ENCODE measurements at places on chromosomes 16 and 17.

DNA sequence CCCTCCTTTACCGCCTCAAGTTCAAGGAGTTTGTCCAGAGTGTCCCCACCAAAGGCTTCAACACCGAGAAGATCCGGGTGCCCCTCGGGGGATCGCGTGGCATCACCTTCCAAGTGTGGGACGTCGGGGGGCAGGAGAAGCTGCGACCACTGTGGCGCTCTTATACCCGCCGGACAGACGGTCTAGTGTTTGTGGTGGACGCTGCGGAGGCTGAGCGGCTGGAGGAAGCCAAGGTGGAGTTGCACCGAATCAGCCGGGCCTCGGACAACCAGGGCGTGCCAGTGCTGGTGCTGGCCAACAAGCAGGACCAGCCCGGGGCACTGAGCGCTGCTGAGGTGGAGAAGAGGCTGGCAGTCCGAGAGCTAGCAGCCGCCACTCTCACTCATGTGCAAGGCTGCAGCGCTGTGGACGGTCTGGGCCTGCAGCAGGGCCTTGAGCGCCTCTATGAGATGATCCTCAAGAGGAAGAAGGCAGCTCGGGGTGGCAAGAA is 1.1 kb downstream of the ARL4D start:
- DNase-seq, result no peak

GRCh38 chr17:72702136-72702735 is 390.3 kb downstream of the SLC39A11 start:
- DNase-seq, result no peak

- no peak for DNase-seq
These were observed 32.7 kb downstream of the YWHAE start for GRCh38 chr17:1367351-1367745.

DNA sequence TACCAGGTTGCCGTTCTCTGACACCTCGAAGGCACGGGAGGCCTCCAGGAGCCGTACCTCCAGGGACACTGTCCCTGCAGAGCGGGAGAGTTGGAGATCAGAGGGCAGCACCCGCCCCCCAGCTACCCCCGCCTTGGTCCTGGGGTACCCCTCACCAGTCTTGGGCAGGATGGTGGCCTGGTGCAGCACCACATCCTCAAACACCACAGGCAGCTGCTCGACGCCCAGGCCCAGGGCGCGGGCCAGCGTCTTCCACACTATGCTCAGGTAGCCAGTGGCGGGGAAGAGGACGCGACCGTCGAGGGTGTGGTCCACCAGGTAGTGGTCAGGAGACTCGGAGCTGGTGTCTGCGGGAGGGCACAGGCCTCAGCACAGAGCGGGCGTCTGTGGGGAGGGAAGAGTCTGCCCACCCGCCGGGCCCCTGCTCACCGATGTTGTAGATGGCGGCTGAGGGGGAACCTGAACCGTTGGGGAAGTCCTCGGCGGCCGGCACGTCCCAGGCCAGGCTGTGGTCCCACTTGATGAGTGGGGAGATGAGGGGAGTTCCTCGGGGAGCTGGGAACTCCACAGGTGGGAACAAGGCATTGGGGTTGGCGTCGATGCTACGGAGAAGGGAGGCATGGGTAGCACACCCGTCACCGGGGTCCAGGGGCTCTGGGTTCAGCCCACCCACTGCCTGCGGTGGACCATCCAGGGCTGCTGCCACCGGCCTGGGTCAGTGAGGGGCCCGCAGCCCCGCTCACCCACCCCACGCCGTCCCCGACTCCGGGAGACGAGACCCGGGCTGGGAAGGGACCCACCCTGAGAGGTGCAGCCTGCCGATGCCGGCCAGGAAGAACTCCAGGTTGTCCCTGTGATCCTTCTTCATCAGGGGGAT is 9.8 kb downstream of the FASN start:
- no peak for DNase-seq

DNA sequence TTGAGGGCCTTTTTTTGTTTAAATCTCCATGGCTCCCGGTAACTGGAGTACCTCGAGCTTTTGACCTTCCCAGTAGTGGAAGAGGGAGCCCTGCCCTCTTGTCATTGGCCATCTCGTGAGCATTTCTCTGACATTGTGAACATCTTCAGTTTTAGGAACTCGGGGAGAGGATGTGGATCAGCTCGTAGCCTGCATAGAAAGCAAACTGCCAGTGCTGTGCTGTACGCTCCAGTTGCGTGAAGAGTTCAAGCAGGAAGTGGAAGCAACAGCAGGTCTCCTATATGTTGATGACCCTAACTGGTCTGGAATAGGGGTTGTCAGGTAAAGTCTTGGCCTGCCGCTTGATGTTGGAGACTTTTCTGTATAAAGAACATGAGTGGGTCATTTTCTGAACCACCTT is 24.3 kb downstream of the NTAN1 start:
- no peak for DNase-seq

- no peak for DNase-seq
These were observed 14.1 kb downstream of the MIEN1 start for GRCh38 chr17:39716073-39716818.

GRCh38 chr16:84585886-84586285 is 32.0 kb downstream of the COTL1 start:
- DNase-seq, result no peak

DNA sequence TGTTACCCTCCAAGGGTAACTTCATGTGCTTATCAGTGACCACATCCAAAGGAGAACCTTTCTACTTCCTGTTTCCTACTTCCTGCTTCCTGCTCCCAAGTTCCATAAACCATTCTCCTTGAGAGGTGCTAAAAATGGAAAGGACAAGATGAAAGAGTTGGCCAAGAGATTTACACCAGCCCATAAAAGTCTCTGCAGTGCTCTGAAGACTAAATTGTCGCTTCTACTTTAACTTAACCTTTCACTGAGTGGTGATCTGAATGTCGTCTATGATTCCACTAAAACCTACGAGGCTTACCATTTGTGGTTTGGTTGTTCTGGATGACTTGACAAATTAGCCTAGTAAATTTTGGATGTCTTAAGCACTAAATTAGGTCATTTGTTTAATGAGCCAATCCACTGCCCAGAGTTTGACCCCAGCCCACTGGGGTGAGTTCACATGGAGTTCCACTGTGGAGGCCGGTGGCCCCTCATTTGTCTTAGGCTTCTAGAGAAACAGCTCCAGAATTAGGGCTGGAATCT is 333.1 kb downstream of the FOXL1 start:
- no peak for DNase-seq

- peak; percentile 64 for DNase-seq
These were observed 2.0 kb upstream of the TSPOAP1 start for GRCh38 chr17:58330538-58330996.

DNA sequence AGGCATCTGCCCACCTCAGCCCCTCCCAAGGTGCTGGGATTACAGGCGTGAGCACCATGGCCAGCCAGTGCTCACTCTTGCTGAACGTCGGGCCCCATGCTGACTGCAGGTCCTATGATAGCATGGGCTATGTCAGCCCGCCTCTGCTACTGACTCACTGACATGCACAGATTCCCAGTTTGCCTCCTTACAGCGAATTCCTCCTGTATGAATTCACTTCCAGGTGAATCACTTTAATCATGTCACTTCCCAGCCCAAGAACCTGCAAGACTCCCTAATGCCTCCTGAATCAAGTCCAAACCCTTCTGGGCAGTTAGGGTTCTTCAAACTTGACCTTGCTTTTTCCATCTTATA is 16.1 kb upstream of the UBTF start:
- no peak for DNase-seq

GRCh38 chr16:56547120-56547948 is 17.5 kb upstream of the MT4 start:
- DNase-seq, result no peak

- no peak for DNase-seq
These were observed 162.5 kb downstream of the ZNF423 start for GRCh38 chr16:49693445-49693844.

DNA sequence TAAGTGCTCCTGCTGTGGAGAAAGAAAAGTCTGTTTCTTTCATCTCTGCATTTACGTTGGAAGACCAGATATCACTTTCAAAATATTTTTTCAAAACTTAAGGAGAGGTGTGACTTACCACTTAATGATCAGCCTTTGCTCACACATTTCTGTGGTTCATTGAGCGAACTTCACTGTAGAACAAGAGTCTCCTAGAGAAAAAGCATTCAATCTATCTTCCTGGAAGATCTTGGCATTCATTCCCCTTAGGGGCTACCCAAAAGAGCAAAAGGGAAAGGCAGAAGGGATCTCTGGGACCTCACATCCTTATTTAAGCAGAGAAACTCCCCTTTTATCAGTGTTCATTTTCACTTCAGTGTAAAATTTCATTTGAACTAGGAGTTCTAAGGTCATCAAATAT is 61.2 kb downstream of the HS3ST3A1 start:
- no peak for DNase-seq

DNA sequence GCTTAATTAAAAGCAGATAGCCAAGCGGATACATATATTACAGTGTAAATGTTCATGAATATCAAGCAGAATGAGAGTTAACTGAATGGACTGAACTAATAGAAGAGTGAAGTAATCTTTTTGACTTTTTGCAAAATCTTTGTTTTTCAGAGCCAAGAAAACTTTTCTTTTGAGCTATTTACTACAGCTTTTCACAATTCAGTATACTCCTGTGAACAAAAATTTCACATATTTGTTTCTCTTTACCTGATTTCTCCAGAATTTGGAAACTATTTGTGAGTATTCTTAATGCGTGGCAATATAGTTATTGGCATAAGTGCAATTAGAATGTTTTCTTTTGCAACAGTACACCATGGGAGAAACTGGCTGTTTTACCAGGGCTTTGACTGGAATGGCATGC is 9.1 kb upstream of the DUXB start:
- DNase-seq, result no peak

- no peak for DNase-seq
These were observed 207.0 kb upstream of the IRX3 start for GRCh38 chr16:54493594-54493993.

- DNase-seq, result peak; percentile 88
These were observed 672 bp upstream of the ALKBH5 start for GRCh38 chr17:18182978-18183333.

- no peak for DNase-seq
These were observed 9.3 kb downstream of the C16orf90 start for GRCh38 chr16:3485821-3486505.

Data from activated CD4-positive, alpha-beta T cell treated with anti-CD3 and anti-CD28 coated beads for 48 hours (primary cell).